Neural crest cell (in vitro differentiated cells): ENCODE measurements at places on chromosomes 1 and 21. TPM values are rescaled to one million over a fixed set of nuclear protein-coding genes. Genes with fewer than 3 reads are reported as not detected.

- no peak for DNase-seq
These were observed 321.0 kb downstream of the PTBP2 start for GRCh38 chr1:97042551-97042950.

DNA sequence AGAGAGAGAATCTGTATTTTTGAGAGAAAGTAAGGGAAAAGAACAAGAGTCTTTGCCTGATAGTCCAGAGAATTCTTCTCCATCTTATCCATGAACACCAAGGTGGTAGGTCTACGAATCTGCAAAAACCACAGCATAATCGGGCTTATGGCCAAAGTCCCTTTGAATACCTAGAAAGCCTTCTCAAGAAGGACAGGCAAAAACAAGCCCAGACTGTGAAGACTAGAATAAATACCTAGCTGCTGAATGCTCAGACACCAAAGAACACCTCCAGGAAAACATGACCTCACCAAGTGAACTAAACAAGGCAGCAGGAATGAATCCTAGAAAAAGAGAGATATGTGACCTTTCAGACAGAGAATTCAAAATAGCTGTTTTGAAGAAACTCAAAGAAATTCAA lies 79.2 kb downstream of the HFM1 start:
- no peak for DNase-seq

Gene MYOG
- total RNA-seq = not detected in 2 replicates

GRCh38 chr1:1117469-1117831 lies 1.6 kb upstream of the C1orf159 start:
- DNase-seq = no peak

Gene TEX38
- total RNA-seq = 0.26 TPM in 1 of 2 replicates, not detected in the other
